GM10248 (cell line): ENCODE measurements at places on chromosomes 6 and 20.
A peak's percentile ranks its signal among the peaks of the same experiment; 100 is the strongest.

- DNase-seq = peak; percentile 14
Measured at GRCh38 chr20:11454966-11455799, 462.5 kb upstream of the BTBD3 start.

DNA sequence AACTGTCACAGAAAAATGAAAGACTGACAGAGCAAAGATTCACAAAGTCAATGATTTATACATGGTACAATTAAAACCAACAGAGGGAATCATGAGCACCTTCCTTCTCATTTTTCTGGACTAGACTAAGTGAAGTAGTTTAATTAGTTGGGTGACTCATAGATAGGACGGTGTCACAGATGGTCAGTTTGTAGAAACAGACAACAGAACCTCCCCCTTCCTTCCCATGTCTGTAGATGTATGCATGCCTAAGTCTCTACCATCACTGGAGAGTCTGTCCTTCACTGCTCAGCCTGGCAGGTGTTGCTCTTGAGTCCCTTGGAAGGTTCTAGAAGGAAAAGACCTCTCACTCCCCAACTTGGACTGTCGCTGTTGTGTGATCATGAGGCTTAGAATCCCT, 75.4 kb upstream of the EEF1E1 start:
- no peak for DNase-seq

GRCh38 chr6:45424451-45424861, 46.7 kb upstream of the SUPT3H start:
- no peak for DNase-seq

- no peak for DNase-seq
Measured at GRCh38 chr6:56806368-56806767, 148.5 kb upstream of the BEND6 start.

DNA sequence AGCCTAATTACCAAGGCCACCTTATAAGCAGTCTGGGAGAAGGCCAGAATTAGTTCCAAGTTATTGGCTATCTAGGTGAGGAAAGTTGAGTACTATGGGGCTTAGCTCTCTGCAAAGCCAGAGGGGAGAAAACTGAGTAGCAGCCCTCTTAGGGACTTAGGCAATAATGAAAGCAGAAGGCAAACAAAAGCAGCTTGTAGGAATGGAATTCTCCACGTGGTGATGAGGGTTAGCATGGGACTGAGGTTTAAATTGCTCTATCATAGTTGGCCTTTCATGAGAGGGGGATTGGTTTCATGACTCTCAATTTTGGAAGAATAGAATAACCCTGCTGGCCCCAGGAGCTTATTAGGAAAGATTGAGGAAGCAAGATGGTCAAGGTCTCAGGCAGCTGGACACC, 7.0 kb upstream of the UBE2J1 start:
- no peak for DNase-seq

GRCh38 chr6:45679631-45680030, 301.9 kb upstream of the SUPT3H start:
- no peak for DNase-seq

DNA sequence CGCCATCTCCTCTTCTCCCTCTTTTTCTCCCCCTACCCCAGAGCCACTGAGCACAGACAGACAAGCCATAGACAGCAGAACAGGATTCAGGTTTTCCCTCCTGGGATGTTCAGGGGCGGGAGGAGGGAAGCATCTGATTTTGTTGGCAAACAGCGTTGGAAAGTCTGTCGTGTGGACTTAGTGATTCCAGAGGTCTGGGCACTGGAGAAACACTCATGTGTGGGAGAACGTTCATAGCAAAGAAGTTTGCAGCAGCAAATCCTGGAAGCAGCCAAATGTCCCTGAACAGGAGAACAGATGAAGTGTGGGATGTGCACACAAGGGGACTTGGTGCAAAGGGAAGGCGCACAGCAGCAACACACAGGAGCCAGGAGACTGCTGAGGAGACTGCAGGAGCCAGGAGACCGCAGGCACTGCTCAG, 264.1 kb upstream of the CDYL start:
- DNase-seq = no peak

DNA sequence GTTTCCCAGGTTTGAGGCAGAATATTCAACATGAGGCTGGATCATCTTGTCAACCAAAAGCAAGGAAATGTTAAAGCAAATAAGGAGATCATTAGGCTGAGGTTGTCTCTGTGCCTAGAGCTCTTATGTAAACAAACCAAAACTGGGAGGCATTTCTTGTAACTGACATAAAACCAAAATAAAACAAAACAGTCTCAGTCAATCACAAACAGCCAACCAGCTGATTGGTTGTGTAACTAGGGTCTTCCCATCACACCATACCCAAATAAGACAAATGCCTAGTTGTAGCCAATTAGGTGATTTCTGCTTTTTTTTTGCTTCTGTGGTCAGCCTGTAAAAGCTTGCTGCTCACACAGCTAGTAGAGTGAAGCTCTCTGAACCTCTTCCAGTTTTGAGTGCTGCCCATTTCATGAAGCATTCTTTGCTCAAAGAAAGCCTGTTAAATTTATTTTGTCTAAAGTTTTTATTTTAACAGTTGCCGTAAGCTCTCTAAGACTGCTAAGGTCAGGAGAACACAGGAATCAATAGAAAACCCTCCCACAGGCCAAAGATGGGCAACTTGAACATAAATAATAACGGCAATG, 8.9 kb upstream of the FITM2 start:
- DNase-seq = no peak

GRCh38 chr20:50214226-50215024, 23.8 kb downstream of the CEBPB start:
- no peak for DNase-seq
